Stomach (tissue), 19 donors: ENCODE measurements at places on chromosomes 1 and 21. TPM values are rescaled to one million over a fixed set of nuclear protein-coding genes. Genes with fewer than 3 reads are reported as not detected.
A peak's percentile ranks its signal among the peaks of the same experiment; 100 is the strongest.

DNA sequence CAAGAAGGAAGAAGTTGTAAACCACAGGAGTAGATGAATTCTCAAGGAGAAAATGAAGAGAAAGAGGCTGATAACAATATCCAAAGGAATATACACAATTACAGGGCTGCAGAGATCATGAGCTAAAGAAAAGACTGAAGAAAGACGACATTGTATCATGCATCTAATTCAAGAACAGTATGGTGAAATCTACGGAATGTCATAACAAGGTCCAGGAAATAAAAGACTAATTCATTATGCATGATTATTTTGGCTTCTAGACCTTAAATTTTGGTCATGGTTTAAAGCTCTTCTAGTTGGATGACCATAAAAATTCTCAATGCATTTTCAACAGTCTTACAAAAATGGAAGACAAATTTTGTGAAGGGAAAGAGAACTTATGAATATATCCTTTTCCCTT is 71.7 kb downstream of the SH3GLB1 start:
- DNase-seq: no peak

- DNase-seq: no peak
Measured at GRCh38 chr1:147202576-147202975, 22.6 kb downstream of the FMO5 start.

- no peak for DNase-seq
Measured at GRCh38 chr1:16204634-16205333, 7.7 kb downstream of the ARHGEF19 start.

DNA sequence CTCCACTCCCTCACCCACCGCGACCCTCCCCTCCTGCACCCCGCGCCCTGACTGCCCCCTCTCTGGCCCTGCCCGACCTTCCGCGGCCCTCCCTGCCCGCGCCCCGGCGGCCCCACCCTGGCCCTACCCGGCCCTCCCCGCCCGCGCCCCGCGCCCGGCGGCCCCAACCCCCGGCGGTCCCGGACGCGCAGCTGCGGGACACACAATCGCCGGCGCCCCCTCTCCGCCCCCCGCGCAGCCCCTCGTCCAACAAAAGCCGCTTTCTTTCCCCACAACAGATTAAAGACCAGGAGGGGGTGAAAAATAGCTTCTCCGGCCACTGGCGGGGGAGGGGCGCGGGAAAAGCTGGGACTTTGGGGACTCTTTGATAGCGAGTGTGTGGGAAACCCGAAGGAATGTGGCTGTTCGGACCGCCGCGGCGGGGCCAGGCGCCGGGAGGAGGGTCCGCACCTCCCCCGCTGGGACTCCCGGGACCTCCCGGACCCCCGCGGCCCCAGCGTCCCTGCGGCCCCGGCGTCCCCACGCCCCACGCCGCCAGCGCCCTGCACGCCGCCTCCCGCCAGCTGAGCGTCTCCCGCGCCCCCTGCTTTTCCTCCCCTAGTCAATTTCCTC is 8.8 kb upstream of the ID3 start:
- peak; percentile 77 for DNase-seq

DNA sequence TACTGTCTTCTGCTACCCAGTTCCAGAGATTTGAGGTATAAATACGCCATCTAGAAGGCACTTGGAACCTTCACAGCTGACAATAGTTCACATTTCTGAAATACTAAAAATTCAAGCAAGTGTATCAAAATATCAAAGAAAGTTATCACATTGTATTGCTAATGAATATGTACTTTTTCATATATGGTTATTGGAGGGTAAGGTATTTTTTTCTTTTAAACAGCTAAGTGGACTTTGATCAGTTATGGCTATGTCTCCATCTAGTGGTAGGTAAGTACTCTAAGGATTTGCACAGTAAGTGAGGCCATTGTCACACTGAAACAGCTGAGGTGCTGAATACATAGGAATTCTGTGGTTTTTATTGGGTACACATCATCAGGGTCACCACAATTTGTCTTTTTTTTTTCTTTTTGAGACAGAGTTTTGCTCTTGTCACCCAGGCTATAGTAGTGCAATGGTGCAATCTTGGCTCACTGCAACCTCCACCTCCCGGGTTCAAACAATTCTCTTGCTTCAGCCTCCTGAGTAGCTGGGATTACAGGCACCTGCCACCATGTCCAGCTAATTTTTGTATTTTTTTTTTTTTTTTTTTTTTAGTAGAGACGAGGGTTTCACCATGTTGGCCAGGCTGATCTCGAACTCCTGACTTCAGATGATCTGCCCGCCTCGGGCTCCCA is 49.1 kb upstream of the CR2 start:
- DNase-seq: no peak

DNA sequence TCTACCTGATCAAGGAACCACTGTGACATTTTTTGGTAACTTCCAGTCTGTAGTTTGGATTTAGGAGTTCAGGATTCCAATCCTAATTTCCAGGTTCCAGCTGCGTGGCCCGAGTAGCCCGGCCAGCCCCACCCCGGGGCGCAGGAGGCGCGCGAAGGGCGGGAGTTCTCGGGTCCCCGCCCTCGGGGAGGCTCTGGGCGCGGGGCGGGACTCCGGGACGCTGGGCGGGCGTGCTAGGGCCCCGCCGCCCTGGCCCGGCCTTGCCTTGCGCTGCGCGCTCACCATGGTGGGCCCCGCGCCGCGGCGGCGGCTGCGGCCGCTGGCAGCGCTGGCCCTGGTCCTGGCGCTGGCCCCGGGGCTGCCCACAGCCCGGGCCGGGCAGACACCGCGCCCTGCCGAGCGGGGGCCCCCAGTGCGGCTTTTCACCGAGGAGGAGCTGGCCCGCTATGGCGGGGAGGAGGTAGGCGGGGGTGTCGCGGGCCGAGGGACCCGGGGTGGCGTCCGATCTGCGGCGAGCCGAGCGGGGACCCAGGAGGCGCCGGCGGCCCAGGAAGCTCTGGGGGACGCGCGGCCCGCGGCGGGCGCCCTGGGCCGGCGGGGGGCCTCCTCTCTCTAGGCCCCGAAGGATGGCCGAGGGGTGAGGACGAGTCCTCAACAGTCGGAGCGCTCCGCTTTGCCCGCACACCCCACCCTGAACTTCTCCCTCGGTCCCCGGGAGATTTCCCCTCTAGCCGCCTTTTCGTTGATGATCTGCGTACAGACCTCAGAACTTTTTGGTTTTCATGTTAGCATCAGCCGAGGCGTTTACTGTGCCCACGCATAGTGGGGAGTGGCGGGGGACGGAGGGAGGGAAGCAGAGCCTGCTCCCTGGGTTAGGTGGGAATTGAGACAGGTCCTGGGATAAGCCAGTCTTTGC is at the start of gene NENF:
Gene NENF, plus strand, starts transcription at position 260 of the 916 bp plus-strand sequence. Its CDS starts 24 bp downstream, at position 284.
- peak; percentile 95 for DNase-seq

The TIE1 gene
- not detected for total RNA-seq

DNA sequence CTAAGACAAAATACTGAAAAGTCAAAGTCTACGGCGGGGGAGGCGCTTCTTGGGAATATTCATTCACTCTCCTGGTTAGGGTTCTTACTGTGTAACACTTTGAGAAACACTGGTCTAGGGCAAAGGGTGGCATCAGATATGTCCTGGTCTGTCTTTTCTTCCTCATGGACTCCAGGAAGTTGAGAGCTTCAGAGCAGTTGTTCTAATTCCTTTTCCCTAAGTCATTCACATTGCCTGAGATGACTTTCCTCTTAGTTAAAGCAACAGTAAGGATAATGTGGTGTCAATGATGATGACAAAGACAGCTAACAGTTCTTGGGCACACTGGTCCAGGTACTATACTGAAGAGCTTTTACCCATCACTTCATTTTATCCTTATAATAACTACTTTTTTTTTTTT is 27.0 kb downstream of the FGGY start:
- no peak for DNase-seq

The OPRD1 gene
- total RNA-seq: 0.37 TPM

The LRRC3 gene
- 5.5 TPM for total RNA-seq

The MTARC1 gene
- 9.9 TPM for total RNA-seq
